ENCODE measurements at places on chromosomes 6 and 20.

DNA sequence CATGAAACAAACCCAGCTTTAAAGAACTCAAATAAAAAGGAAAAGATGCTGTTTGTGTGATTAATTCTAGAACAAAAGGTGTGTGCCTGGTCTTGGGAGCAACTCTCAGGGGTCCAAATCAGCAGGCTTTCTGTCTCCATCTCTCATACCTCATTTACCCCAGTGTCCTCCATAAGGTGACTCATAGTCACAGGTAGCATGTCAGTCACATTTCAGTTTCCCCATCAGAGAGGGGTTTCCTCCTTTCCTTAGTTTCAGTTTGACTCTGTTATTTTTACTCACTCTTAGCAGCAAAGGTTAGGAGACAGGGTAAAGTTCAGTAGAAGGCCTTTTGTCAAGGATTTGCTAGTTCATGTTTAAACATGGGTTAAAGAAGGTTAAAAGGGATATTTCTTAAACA lies 46.2 kb downstream of the OGFRL1 start:
- DNase-seq, result no peak

- no peak for DNase-seq
These were observed 5.9 kb downstream of the ECI2 start for GRCh38 chr6:4129446-4129845.

DNA sequence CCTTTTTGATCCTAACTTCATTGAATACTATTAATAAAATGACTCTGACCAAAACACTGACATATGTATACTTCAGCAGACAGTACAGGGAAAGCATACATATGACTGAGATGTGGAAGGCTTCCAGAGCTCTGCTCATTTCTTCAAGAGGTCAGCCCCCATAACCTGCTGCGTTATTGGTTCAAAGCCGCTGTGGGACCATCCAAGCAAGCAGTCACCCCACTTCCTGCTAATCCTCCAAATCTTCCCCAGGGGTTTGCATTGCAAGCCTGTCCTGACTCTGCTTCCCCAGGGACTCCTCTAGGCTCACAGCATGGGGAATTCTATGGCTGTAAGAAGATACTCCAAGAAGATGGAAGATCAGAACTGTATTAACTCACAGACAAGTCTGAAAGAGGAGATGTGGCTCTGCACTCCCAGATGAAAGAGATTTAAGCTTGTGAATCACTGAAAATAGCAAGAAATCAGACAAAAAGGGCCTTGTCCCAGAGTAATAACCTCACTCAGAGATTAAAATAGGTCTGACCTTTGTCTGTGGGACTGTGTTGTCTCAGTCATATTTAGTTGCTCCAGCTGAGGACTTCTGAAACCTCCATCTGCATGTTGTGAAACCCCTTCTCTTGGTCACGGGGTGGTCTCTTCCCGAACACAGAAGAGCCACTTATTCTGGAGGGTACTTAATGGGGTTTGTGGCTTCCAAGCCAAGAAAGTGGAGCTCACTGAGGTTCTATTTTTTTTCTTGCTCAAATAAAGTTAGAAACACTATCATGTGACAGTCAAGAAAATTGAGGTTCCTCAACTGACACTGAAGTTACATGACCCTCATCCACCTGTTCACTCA lies 101.5 kb upstream of the MARCKS start:
- DNase-seq, result no peak

DNA sequence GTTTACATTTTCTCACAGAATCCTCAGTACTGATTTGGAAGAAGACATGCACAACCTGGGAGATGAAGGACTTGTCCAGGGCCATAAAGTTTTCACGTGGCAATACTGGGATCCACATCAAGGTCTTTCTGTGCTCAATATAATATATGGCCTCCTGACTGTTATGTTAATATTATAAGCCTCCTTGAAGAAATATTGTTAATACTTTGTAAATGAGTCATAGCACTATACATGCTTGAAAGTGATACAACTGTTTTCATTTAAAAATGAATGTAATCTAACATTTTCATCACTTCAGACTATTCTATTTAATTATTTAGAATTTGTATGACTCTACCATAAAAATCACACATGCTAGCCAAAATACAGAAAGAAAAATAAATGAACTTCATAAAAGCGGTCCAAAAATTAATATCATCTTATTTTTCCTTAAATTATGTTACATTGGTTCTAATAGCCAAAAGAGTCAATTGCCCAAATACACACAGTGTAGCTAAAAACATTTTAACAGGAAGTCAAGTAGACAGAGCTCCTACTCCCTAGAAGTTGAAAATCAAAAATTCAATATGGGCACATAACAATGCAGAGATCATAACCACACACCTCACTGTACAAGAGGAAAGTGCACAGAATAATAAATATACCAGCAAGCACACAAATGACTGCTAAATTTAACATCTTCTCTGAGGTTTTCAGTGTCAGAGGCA lies 188.0 kb upstream of the HDDC2 start:
- DNase-seq, result no peak

DNA sequence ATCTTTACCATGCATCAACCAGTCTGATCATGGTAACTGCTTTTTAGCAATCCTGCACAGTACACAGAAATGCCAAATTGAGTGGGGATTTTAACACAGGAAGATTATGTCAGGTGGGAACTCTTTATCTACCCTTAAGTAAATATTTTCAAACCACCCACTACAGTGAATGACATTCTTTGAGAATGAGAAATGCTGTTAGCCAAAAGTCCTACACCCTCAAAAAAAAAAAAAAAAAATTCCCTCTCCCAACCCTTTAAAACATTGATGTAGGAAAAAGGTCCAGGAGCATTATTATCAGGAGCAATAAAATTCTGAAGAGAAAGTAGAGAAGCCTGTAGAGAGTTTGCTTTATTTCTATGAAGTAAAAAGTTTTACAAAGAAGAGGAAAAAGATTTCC lies 307.2 kb upstream of the THEMIS start:
- no peak for DNase-seq

GRCh38 chr20:23205211-23205610 lies 119.1 kb upstream of the CD93 start:
- no peak for DNase-seq

DNA sequence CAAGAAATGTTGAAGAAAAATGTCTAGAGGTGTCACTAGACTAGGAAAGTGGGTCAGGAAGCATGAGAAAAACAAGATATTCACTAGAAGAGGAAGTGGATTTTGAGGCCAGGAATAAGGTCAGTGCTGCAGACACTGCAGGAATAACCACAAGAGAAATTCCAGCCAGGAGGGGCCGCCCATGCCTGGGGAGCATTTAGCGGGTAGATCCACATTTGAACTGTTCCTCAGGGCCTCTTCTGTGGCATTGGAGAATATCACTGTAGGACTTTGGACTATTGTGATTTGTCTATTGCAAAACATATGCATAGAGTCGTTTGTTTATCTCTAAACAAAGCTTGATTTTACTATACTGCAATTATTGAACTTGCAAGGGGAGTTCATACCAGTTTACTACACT lies 49.6 kb upstream of the CCDC28A start:
- DNase-seq, result no peak

DNA sequence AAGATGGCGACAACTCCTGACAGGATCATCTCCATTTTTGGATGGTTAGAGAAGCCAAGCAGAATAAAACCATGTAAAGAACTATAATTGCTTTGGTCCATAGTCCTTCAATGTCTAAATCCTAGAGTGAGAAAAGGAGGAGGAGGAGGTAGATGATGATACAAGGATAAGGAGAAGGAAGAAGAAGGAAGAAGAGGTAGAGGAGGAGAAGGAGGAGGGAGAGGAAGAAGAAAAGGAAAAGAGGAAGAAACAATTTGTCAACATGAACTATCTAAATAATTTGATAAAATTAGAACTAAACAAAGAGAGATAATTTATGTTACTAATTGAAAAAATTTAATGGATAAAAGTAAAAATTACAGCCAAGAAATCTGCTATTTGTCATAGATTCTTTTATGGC lies at the start of gene OR2W1:
Gene OR2W1 (minus strand): TSS at position 101 of the 400 bp plus-strand sequence. CDS start 0 bp downstream, at position 101.
- DNase-seq, result no peak

- DNase-seq, result no peak
These were observed 7.8 kb upstream of the NR2E1 start for GRCh38 chr6:108157981-108158525.

DNA sequence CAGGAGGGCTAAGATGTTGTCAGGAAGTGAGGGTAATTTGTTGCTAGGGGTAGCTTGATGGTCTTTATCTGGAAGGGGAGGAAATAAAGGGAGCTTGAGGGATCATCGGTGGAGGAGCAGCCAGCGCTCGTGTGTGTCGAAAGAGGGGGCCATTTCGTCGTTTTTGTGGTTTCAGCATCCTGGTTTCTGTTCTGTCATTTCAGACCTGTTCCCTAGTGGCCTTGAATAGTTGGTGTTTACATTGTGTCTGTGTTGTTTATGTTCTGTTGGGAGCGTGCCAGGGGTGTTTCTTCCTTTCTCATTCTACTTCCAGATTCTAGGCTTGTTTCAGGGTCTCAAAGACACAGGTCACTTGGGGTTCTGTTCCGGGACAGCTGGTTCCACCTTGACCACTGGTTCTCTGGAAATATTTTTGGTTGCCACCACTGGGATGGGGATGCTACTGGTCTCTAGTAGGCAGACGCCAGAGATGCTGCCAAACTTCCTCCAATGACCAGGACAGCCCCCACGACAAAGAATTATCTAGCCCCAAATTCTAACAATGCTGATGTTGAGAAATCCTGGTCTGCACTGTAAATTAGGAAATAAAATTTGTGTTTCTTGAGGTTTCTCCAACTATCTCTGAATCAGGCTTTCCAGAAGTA lies 113.9 kb upstream of the NAA20 start:
- no peak for DNase-seq

- DNase-seq, result no peak
These were observed 29.5 kb downstream of the TOP1 start for GRCh38 chr20:41057999-41058673.

DNA sequence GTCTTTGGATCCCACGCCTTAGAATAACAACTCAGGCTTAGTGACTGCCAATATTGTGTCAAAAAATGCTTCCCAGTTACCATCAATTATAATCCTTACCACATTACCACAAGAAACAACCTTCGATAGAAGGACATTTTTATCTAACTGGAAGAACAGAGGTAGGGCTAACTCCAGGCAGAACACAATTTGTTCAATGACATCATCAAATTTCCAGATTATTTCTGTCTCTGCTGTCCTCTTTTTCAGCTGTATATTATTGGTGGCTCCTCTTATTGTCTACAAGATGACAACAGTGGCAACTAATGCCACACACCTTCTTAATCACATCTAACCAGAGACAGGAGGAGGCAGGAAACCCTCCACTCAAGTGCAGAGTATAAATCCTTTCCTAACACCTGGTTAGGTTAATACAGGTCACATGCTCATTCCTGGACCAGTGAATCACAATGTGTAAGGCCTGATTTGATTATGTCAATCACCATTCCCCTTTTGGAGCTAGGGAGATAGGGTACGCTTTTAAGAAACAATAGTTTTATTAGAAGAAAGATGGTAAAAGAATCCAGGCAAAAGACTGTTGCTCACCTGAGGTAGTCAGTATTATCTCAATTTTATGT lies 18.0 kb downstream of the KHDC1L start:
- no peak for DNase-seq

GRCh38 chr6:71157345-71157744 lies 131.3 kb upstream of the OGFRL1 start:
- DNase-seq, result no peak

All from stimulated activated CD4-positive, alpha-beta T cell treated with anti-CD3 and anti-CD28 coated beads, Interleukin-15, amount 100 ng/mL, for 1 hour (primary cell).